Stimulated activated CD4-positive, alpha-beta T cell treated with anti-CD3 and anti-CD28 coated beads, TNF-alpha, amount 100 ng/mL, for 24 hours (primary cell): ENCODE measurements at places on chromosomes 7 and 10.

DNA sequence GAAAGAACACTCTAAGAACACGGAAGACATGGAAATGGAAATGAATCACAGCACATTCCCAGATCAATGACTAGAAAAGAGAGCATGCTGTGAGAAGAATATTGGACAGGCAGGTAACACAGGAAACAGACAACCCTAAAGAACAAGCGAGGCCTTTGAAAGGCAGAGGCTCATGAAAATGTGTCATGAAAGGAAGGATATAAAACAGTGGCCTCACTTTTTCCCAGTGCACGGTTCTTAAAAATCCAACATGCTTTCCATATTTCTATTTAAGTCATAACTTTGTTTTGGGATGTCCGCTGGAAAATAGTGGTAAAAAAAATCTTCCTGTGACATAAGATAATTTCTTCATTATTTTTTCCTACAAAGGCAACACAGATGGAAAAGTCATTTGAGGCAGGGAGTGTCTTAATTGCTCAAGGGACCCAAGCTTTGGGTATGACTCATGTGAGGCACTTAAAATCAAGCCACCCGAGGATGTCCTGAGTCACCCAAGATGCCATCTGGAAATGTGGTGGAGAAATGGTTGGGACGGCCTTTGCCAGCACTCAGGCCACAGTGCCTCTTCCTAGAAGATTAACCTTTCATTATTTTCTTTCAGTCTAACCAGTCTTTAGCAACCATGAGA is 17.0 kb downstream of the ITIH5 start:
- DNase-seq, result no peak

DNA sequence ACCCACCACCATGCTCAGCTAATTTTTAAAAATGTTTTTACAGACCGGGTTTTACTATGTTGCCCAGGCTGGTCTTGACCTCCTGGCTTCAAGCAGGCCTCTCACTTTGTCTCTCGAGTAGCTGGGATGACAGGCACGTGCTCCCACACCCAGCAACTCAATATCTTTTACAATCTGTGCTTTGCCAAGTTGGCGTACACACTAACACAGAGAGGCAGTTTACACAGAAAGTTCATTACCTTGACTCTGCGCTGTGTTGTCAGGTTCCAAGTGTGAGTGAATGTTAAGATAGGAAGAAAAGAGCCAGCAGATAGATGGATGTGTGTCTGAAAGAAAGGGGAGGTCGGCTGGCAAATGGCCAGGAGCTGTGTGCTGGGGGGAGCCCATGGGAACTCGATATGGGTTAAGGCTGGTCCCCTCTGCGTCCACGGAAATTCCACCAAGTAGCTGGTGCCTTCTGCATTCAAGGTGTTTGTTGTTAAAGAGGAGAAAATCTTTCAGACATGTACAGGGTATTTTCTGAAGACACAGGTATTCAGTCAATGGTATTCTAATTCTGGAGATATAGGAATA is 299.8 kb downstream of the CAMK1D start:
- no peak for DNase-seq

GRCh38 chr7:22821702-22822485 is 755 bp downstream of the TOMM7 start:
- no peak for DNase-seq

DNA sequence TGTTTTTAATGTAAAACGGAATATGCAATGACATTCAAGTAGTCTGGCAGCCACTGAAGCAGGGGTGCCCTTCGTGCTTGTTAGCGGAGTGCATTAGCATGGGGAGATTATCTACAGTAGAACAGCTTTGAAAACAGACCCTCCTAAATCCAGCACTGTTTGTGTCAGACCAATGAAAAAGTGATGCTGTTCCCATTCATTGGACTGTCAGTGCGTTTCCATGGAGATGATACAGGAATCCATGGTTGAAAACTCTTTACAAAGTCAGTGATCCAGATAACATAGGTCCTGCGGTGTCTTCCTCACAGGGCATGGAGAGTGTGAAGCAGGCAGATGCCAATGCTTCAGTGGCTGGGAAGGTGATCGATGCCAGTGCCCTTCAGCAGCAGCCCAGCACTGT is 73.6 kb downstream of the ITGB8 start:
- DNase-seq, result no peak

DNA sequence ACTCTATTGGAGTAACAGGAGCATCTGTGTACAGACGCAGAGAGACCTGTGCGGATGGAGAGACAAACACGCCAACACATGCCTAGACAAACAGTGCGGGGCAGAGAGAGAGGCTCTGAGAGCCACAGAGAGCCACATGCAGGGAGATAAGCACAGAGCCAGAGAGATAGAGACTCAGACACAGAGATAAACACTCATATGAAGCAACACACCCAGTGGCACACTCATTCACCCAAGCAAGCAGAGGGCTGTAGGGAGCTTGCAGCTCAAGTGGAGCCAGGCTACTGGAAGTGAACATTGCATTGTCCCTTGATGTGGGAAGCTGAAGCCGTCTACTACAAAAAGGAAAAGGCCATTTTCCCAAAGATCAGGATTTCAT is 46.6 kb upstream of the PODXL start:
- no peak for DNase-seq

GRCh38 chr7:100444311-100445278 is 8.3 kb upstream of the PPP1R35 start:
- no peak for DNase-seq

DNA sequence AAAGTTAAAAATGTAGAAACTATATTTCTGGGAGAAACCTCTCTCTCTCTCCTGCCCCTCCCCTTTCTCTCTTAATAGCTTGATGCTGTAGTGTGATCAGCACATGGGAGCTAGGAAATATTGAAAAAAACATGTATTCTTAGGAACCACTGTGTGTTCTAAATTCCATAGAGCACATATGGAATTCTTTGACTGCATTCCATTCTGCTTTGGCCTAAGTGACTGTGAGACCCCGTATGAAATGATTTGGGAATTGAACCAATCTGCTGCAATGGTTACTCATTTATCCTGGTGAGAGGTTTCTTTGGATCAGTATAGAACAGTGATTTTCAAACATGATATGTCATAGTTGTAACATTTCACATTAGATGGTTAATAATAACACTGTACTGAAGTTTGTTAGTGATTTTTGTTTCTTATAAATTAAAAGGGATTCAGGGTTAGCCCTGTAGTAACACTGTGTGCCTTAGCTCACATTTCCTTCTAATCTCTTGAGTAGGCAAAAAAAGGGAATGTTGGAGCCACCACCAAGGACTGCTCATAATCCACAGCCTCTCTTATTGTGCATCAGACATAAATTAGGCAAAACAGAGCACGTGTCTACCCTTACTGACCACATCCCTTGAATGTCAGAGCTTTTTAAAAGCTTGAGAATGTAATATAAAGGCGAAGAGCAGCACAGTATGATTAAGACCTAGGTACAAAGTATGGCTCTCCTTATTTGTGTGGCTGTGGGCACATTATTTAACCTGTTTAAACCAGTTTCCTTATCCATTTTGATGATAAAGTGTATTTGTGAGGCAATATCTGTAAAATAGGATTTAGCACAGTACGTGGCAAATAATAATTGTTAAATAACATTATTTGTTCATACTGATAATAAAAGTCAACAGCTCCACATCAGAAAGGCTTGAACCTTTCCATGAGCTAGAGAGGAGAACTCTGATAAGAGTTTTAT is 69.1 kb downstream of the FAM185A start:
- no peak for DNase-seq

- no peak for DNase-seq
These were observed 660.5 kb downstream of the NRG3 start for GRCh38 chr10:82535457-82535856.

GRCh38 chr7:55189146-55189766 is 170.4 kb downstream of the EGFR start:
- DNase-seq, result no peak

GRCh38 chr7:38330861-38331621 is 57.6 kb upstream of the TARP start:
- no peak for DNase-seq

- no peak for DNase-seq
These were observed 86.2 kb downstream of the SLC16A9 start for GRCh38 chr10:59623133-59624121.

DNA sequence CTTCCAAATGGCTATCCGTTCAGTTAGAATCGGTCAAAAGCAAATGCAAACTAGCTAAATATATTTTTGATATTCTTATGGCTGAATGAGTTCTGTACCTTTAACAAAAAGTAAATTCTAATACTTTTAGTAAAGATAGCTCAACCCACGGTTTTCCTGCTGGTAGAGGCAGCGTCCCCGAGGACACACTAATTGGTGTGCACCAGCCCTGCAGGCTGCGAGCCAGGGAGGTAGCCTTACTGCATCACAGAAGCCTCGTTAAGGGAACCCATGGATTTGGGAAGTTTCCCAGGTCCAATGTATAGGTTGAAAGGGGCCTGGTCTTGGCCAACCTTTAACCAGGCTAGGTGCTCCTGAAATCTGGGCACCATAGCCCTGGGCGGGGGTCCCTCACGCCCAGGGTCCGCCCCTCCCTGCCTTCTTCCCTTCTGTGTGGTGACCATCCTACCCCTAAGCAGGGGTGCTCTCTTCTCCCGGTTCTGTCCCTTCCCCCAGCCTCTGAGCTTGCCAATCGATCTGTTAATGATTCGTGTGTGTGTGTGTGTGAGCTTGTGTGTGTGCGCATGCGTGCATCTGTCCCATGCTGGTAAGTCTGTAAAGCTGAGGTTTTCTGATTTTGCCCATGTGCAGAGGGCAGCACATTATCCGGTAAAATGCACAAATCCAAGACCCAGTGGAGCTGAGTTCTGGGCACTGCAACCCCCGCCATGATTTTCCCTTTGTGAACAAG is 191.7 kb downstream of the TCERG1L start:
- DNase-seq, result no peak

- DNase-seq, result no peak
These were observed 103.8 kb downstream of the XRCC2 start for GRCh38 chr7:152572101-152572500.

DNA sequence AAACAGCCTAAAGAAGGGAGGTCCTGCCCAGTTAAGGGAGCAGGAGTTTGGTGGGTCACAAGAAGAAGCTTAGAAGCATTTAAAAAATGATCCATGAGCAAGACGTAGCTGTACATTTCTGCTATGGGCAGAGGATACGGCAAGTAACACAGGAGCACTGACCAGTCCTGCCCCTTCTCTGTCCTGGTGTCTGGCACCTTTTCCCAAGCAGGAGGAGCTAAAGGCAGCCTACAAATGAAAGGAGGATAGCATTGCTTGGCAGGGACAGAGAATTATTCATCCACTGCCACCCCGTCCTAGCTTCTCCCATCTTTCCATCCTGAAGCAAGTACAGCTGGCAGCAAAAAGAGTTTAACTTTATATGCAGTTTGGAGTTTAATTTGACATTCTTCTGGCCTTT is 1077.6 kb downstream of the TYW1 start:
- no peak for DNase-seq

DNA sequence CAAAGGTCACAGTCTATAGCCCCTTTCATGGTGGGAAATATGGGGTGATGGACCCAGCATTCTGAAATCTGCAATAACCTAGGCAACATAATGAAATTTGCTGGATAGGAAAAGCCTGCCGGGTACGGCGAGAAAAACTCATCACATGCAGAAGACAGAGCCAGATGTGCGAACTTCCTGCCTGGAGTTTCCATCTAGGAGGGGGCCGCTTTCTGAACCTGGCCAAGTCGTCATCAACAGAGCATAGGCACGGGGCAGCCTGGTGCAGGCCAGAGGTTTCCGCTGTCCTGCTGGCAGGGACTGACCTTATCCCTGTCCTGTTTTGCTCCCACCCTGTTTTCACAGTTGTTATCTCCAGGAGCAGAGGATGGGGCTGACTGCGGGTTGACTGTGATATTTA is 27.4 kb downstream of the CCDC3 start:
- no peak for DNase-seq

GRCh38 chr7:111173990-111174389 is 83.1 kb downstream of the LRRN3 start:
- DNase-seq, result no peak

DNA sequence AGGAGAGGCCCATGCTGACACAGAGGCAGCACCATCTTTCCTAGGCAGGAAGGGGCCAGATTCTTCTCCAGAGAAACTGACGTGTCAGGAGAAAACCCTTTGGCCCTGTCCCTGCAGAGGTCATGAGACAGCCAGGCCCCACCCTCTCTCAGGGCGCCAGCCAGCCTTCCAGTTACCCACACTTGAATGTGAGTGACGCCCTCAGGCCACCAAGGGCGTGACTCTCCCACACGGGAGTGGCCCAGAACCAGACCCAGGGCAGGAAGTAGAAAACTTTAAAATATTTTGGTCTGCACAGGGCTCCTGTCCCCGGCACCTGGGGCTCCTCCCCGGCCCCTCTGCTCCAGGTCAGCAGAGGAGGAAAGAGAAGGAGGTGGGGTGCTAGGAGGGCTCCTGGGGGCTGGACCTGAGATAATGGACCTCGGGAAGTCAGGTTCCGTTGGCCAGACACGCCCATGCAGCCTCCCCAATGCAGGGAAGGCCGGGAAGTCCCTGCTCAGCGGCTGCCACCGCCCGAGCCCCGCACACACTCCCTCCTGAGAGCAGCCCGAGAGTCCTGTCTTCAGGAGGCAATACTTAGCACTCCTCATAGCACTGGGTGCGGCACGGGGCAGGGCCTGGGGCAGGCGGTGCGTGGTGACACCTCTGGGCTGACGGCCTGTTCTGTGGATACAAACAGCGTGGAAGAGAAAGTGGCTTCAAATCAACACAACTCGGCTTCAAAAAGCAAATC is 67.0 kb upstream of the CFAP46 start:
- DNase-seq, result no peak

GRCh38 chr10:69377933-69378332 is 38.8 kb downstream of the TACR2 start:
- DNase-seq, result no peak

DNA sequence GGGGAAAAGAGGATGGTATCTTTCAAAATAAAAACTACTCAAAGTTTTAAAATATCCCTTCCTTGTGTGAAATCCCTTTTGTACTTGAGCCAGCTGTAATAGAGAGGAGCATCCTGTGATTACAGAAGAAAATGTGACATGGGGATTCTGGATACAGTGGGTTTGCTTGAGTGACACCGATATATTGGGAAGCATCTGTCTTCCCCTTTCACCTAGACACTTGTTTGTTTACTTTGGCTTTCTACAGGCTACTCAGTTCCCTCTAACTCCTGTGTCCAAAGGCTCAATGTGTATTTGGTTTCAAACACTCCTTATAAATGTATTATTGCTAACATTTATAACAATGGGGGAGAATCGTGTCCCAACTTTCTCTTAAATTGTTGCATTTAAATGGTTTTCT is 24.4 kb downstream of the CPED1 start:
- no peak for DNase-seq

DNA sequence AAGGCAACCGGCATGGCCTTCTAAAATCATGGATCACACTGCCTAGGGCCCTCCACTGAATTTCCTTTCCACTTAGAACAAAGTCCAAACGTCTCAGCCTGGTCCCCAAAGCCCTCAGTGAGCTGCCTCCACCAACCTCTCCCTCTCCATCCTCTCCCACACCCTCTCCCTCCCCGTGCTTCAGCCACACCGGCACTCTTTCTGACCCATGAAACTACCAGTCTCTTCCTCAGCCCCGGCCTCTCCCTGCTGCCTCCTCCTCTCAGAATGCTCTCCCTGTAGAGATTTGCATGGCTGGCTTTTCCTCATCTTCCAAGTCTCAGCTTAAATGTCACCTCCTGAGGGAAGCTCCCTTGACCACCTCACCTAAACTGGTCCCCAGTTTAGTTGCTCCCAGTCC is 219.0 kb upstream of the ZMIZ1 start:
- DNase-seq, result no peak

- DNase-seq, result no peak
These were observed 134.3 kb upstream of the ASAH2 start for GRCh38 chr10:50385624-50386023.

GRCh38 chr10:10662716-10663408 is 354.8 kb upstream of the CELF2 start:
- no peak for DNase-seq

GRCh38 chr10:15293862-15294842 is 76.9 kb downstream of the FAM171A1 start:
- DNase-seq, result no peak

- no peak for DNase-seq
These were observed 11.6 kb upstream of the BAZ1B start for GRCh38 chr7:73533742-73534141.
